ENCODE measurements at places on chromosomes 2 and 18.

- DNase-seq = no peak
Measured at GRCh38 chr2:106020032-106020431, 174.1 kb downstream of the UXS1 start.

DNA sequence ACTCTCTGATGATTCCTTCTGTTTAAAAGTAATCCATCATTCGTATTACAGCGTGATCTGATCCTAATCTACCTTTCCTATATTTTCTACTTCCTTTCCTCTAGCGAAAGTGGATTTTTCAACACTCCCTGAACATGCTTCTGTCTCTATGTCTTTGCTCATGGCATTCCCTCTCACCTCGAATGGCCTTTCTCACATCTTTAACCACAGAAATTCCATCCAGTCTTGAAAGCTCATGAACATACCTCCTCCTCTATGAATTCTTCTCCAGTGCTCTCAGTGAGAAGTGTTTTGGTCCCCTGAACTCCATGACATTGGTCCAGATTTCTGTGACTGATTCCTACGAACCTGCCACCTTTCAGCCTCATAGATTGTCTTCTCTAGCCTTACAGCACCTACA, 323.2 kb downstream of the RAD51AP2 start:
- no peak for DNase-seq

DNA sequence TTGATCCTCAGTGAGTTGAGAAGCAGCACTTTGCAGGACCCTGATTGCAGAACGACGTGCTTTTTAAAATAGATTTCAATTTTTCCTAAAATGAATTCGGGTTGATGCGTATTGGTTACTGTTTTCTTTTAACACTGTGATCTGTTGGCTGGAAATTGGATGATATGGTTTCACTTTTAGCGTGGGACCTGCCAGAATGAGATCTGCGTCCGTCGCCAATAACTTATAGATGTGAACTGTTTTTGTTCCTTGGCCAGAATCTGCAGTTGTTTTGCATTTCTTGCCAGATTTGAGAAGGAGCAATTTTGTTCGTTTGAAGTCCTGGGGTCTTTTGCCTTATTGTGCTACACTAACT, 703 bp downstream of the UGGT1 start:
- DNase-seq = no peak

GRCh38 chr2:86224645-86225355, 25.5 kb downstream of the MRPL35 start:
- DNase-seq = no peak

DNA sequence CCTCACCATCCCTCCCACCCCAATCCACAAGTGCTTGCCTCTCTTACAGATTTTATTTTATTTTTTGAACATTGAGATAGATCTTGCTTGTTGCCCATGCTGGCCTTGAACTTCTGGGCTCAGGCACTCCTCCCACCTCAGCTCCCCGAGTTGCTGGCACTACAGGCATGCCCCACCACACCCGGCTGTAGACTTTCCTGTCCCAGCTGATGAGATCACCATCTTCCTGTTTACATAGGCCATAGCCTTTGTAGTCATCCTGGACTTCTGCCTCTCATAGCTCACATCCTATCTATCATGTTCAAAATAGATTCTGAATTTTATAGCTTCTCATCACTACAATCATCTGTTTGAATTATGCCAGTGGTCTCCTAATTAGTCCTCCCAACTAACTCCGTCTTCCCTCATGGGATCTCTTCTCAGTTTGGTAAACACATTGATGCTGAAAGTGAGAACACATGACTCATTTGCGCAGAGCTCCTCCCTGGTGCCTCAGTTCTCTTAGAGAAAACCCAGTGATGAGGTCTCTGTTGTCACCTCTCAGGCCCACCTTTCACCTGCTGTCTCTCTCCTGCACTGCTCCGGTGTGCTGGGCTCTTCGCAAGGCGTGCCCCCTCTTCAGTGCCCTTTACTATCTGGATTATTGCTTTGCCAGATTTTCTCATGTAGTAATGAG, 243.0 kb downstream of the ZNF407 start:
- no peak for DNase-seq

DNA sequence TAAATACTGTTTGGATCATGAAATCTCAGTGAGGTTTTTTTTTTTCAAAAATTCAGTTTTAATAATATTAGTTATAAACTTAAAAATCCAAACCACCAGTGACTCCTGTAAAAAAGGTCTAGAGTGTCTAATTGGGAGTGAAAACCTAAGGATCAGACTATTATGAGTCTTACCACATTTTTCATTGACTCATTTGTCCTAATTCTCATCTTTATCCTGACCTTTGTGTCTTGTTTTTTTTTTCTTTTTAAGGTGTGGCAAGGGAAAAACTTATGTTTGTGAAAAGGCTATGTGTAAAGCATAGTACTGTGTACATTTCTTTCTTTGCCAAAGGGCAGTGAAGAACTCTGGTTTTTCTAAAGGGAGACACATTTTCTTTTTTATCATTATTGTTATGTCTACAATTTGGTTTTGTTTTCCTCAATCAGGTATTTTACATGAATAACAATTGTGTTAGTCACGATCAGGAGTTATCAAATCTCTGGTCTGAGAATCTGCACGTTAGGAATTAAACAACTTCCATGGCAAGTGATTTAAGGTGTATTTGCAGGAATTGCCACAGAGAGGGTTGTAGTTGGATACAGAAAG, 52.6 kb downstream of the RHBDD1 start:
- no peak for DNase-seq

DNA sequence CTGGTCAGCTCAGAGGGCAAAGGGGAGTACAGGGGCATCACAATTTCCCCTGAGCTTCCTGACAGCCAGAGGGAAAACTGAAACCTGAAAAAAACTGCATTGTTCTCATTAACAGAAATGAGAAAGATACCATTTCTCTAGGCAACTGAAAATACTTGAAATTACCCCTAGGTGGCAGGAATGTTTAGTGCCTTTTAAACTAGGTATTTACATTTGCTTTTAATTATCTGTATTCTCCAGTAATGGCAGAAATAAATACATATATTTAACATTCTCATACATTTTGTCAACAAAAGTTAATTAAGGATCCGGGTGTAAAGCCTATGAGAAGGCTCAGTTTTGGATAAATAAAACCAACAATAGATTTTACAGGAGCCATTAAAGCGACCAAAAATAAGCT, 34.5 kb downstream of the RPL31 start:
- no peak for DNase-seq

Measured in hippocampal formation (tissue), 2 donors.